IMR-90 (cell line): ENCODE measurements at places on chromosomes 7 and 10.

DNA sequence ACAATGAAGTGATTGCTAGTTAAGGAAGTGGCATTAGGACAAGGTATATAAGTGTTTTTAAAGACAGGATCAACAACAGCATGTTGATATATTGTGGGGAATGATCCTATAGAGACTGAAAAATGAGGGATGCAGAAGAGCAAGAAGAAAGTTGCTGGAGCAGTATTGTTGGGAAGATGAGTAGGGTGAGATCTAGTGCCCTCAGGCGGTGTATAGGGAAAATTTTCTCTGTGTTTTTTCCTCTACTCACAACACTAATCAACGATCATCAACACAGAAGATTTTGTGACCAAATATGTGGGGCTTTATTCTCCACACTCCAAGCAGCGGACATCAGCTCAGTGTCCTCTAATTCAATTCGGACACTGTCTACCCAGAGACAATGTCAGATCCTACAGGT lies 9.6 kb upstream of the PTTG1IP2 start:
- DNase-seq = peak; percentile 8

DNA sequence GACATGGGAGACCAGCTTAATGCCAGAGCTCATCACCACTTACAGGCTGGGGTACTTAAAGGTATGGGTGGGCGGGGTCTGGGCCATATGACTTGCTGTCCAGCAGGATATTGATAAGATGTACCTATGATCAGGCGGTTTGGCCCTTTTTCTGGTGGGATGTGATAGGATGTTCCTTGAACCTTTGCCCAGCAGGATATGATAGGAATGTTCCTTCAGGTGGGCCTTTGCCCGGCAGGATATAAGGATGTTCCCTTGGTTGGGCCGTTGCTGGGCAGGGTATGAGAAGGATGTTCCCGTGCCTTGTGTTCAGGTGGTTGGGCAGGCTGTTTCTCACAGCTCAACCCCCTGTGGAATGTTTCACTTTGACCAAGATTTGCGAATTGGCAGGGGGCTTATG lies 187.2 kb upstream of the CXCL12 start:
- no peak for DNase-seq

DNA sequence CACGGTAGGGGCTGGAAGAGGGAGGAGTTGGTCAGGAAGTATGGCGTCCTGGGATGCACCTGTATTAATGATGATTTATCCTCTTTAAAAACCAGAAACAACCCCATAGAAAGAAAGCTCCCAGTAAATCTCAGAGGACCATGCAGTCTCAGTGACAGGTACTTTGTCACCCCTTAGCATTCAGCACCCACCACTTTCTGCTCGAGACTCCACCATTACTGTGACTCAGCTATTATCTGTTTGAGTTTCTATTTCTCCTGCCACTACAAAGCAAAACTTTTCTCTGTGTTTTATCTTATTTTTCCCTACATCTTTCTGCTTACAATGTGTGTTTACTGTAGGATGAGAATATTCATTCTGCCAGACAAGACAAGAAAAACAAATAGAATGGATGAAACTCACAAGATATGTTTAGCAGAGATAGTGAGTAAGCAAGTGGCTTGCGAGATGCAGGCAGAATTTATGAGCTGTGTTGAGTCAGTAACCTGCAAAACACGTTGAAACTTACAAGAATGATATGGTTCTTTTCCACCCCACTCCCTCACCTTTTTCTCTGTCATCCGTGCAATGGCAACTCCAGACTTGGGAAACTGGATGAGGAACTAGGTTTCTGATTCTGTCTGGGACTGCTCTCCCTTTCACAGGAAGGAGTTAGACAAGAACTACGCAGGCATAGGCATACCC lies 127.1 kb downstream of the AOAH start:
- no peak for DNase-seq

- peak; percentile 37 for DNase-seq
Measured at GRCh38 chr10:106450966-106451365, 713.5 kb downstream of the SORCS1 start.

- DNase-seq = peak; percentile 75
Measured at GRCh38 chr7:80941208-80941758, 22.4 kb upstream of the SEMA3C start.

DNA sequence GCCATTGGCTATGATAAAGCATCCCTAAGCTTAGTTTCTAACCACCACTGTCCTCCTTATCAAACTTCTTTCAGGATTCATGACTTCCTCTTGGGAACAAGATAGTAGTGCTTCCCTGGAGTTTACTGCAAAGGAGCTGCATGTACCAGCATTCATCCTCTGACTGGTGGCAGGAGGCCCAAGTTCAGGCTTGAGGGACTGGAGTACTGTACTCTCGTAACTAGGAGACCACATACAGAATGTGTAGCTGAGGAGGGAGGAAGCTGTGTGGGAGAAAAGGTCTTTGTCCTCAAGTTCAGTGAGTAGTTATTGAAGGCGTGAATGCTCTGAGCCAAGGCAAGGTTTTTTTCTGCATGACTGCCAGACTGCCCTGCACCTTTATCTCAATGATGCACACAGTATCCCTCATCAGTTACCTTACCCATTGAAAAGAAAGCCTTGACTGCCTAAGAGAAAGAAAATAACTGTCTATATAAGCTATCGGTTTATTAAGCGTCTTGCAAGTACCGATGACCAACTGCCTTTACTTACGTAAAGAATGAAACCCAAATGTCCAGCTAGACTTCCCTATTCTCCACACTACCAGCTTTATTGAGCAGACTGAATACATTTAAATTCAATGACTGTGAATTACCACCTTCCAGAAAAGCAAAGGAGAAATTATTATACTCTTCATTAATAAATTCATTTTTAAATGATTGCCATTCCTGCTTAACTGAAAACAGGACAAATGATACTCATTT lies 12.8 kb downstream of the SCRN1 start:
- DNase-seq = peak; percentile 41

GRCh38 chr10:9222917-9223316 lies 1168.4 kb downstream of the GATA3 start:
- no peak for DNase-seq

DNA sequence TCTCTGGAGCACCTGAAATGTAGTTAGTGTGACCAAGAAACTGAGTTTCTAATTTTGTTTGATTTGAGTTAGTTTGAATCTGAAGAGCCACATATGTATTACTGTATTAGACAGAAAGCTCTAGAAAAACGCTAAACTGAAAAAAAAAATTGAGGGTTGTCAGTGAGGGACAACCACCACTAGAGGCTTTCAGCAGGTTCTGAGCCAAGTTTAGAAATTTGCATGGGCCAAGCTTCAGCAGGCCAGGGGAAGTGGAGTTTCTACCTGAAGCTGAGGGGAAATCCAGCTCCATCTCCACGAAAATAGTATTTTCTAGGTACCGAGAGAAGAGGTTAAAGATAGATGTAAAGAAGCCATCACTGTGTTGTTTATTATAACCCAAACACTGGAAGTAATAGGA lies 77.9 kb upstream of the PLXNA4 start:
- DNase-seq = no peak

GRCh38 chr7:154892459-154892858 lies 110.5 kb downstream of the PAXIP1 start:
- DNase-seq = no peak

DNA sequence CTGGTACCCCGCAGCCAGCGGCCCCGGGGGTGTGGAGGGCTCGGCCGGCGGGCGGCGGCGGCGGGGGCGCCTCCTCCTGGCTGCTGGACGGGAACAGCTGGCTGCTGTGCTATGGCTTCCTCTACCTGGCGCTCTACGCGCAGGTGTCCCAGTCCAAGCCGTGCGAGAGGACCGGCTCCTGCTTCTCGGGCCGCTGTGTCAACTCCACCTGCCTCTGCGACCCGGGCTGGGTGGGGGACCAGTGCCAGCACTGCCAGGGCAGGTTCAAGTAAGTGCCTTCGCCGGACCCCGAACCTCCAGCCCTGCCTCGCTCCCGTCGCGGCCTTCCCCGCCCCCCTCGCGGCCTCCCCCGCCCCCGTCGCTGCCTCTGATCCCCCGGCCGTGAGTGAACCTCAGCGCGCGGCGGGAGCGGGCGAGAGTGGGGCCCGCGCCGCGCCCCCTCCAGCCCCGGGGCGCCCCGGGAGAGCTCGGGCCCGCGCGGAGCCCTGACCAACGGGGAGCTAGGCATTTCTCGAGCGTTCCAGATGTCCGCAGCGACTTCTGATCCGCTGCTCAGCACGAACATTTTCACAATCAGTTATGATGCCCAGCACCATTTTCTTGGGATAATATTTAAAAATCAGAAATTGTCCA lies 727 bp downstream of the ATRNL1 start:
- no peak for DNase-seq

DNA sequence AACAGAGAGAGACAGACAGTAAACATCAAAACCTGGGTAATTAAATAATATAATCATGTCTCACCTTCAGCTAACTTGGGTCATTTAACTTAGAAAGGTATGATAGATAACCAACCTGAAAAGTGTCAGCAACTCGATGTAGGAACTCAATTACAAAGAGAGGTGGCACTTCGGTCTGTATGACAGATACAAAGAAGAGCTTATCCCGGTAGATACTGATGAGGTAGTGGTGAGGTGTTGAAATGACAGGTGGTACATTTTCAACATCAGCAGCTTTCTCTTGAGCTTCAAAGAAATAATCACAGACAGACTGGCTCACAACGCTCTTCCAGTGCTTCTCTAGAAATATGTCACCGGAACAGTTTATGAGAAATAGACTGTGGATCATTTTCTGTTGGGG lies 12.6 kb downstream of the AP3M1 start:
- no peak for DNase-seq

DNA sequence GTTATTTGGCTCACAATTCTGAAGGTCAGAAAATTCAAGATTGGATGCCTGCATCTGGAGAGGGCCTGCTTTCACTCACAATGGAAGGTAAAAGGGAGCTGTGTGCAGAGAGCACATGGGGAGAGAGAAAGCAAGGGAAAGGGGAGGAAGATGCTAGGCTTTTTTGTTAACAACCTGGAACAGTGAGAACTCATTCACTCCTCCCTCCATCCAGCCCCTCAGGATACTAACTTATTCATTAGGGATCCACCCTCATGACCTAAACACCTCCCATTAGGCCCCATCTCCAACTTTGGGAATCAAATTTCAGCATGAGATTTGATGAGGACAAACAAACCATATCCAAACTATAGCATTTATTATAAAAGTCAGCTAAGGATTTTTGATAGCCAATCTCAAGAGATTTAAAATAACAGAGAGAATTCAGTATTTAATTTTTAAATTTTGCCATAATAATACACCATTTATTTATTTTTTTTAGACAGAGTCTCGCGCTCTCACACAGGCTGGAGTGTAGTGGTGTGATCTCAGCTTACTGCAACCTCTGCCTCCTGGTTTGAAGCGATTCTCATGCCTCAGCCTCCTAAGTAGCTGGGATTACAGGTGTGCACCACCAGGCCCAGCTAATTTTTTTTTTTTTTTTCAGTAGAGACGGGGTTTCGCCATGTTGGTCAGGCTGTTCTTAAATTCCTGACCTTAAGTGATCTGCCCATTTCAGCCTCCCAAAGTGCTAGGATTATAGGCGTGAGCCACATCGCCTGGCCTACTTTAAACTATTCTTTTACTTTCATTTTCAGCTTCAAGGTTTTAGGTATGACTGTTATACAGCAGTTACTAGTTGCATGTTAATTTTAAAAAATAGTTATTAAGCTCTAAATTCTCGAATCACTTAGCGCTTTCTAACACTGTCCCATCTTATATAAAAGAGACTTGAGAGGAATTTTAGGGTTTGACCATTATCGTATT lies 20.3 kb upstream of the ETV1 start:
- DNase-seq = no peak

DNA sequence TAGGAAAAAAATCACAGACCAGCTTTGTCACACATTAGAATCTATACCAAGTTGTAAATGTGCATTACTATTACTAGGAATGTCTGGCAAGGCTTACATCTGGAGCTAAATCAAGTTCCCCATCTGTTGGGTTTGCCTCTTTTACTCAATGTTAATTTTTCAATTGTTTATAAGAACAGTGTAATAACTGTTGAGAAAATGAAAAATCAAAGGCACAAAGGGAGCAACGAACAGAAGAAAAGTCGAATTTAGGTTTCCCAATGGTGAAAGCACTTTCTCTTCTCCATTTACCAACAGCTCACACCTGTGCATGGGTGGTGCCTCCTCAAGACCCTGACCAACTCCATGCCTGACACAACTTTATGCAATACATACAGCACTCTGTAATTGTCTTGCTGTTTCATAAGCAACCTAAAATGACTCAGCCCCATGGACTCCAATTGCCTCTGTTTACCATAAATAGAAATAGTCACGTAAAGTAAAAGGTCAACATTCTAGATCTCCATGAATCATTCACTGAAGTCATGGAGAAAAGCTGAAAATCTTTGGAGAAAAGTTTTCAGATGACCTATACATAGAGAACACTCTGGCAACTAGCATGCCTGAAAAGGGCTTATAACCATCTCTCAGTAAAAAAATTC lies 95.5 kb upstream of the KCNIP2 start:
- DNase-seq = peak; percentile 96

DNA sequence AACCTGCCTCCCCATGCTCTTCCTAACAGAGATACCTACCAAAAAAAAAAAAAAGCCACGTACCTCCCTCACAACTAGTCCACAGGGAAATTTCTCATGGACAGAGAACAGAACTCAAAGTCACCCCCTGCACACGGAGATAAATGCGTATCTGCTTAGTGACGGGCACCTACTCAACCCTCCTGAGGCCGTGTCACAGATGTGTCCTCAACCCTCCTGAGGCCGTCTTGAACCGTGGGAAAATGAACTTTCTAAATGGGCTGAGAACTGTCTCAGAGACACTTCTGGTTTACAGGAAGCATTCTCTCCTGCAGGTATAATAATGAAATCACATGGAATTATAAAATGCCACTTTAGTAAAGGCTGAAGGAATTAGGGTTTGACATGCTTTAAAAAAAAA lies 155.9 kb downstream of the DIP2C start:
- no peak for DNase-seq

- peak; percentile 40 for DNase-seq
Measured at GRCh38 chr7:94656925-94657731, 1.2 kb upstream of the SGCE start.

DNA sequence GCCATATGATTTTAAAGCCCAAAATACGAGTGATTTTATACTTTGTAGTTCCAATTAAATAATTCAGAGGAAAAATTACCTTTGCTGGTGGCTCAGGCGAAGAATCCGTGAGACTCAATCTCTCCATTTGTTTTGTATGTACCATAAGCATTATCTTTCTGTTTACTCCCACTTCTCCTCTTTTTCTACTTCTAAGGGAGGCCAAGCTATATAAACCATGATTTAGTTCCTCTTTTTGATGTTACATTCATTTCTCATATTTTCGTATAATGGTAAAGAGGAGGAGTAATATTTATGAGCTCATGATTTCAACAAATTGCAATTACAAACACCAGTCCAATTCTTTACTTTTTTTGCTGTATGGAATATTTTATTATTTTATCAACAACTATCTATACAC lies 50.6 kb upstream of the TES start:
- DNase-seq = no peak

- DNase-seq = no peak
Measured at GRCh38 chr10:127293640-127294039, 97.2 kb upstream of the INSYN2A start.
